CD4-positive, alpha-beta T cell treated with Interleukin-4 for 4 hours (primary cell): ENCODE measurements at places on chromosomes 13 and 19.

DNA sequence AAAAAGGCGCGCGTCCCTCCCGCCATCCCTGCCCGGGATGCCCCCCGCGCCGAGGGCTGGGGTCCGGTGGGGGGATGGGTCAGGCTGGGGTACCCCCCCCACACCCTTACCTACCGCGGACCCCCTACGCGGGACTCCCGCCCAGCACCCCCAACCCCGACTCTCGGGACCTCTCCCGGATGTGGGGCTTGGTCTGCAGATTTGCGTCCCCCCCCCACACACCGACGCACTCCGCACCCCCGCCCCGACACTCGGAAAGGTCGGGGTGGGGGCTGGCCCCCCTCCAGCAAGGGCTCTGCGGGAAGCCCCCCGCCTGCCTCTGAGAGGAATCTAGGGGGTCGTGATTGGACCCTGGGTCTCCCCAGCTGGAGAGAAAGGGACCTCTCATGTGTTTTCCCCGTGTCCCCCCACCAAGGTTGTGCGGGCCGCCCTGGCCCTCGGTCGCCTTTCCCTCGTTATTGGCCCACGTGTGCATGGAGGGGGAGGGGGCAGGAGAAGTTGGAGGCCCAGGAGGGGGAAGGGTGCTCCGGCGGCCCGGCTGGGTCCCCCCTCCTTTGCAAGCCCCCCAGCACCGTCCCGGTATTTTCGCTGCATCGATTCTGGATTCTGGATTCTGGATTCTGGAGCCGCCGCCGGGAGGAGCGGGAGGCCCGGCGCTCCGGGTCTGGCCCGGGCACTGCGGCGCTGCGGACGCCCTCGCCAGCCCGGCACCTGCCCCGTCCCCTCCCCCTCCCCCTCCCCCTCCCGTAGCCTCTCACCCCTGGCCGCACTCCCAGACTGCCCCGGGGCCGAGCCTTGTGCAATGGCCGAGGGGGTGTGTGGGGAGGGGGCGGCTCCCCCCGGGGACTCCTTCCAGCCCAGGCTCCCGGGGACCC is 607 bp downstream of the NFIC start:
- DNase-seq: no peak

GRCh38 chr13:72284791-72285190 is 417.8 kb upstream of the DACH1 start:
- no peak for DNase-seq

DNA sequence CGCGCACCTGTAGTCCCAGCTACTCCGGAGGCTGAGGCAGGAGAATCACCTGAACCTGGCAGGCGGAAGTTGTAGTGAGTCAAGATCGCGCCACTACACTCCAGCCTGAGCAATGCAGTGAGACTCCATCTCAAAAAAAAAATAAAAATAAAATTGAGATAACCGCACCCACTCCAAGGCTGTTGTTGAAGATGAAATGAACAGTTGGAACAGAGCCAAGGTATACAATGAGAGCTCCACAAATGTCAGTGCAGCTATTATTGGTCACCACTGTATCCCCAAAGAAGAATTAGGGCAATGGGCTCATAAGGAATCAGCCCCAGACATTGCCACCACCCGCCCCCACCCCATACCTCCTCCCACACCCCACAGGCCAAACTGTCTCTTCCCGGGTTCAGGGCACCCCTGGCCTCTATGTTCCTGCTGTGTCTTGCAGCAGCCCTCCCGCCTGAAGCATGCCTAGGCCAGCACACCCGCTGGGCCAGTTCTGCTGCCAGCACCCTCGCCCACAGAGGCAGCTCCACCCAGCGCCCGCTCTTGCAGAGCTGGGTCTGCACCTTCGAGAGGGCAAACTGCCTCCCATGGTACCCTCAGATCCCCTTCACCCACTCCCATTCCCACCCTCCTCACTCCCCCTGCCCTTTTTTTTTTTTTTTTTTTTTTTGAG is 3.5 kb upstream of the S1PR5 start:
- DNase-seq: no peak

DNA sequence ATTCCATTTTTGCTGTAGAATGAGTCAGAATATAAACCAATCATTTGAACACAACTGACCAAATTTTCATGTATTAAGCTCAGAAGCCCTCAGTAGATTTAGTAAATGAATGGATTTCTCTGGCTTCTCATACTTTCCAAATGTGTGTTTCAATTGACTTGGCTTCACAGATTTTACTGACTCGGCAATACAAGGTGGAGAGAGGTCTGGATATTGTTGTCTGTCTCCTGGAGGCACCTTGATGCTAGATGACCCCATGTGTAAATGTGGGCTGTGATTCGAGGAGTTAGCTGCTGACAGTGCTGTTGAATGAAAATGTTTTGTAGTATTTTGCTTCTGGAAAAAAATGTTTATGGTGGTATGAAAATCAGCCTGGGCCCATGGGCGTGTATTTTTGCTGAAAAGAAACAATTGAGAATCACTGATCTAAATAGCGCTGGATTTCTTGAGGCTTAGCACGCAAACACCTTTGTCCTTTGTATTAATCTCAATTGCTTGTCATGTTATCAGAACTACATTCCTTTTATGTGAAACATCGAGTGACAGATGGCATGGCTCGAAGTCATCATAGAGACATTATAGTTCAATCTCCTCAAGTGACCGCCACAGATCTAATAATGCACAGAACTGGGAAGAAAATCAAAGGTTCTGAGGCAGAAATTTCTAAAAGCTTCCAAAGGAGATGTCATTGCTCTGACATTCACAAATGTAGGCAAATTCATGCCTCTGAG is 41.2 kb upstream of the UBAC2 start:
- no peak for DNase-seq

- no peak for DNase-seq
Observed at GRCh38 chr19:2693492-2694160, 8.9 kb downstream of the GNG7 start.

DNA sequence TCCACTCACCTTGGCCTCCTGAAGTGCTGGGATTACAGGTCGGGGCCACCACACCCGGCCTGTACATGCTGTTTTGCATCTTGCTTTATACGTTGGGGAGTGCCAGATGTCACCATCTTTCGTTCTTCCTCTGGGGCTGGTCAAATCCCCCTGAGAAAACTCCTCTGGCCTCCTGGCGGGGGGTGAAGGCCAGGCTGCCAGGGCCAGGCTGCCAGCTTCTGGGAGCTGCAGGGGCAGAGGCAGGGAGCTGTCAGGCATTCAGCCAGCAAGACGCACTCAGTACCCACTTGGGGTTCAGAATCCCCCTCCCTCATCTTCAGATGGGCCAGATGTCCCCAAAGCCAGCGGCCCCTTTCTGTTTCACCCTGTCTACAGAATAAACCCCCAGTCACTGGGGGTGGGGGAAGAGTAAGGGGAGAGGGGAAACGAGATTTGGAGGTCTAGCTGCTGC is 16.1 kb downstream of the ZSWIM9 start:
- DNase-seq: no peak

DNA sequence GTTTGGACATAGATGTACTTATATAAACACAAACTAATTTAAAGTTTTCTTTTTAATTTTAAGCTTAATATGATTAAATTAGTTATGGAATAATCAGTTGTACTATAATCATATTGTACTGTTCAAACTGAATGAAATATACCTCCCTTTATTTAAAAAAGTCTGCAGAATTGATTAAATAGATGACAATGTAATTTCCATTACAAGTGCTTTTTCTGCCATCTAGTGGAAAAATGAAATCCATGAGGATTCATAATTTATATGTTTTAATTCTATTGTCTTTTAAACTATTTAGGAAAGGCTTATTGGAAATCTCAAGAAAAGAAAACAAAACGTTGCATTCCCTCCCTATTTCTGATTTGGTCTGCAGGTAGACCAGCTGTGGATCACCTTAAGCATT is 30.9 kb downstream of the MZT1 start:
- no peak for DNase-seq

DNA sequence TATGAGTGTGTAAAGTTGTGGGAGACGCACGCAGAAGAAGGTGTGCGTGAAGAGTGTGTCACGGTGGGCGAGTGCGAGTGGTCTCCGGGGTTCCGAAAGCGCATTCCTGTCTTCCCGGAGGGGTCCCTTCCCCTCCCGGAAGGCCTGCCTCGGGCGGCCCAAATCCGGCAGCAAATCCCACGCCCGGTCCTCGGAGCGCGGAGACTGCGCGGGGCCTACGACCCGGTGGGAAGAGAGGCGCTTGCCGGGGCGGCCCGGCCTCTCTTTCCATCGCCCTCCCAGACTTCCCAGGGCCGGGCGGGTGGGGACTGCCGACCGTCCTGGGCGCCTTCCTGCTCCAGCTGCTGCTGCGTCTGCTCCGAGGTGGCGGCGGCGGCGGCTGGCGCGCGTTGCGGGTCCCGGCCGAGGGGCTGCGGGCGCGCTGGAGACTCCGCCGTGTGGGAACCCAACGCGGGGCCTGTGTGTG is 2.1 kb downstream of the ZIC5 start:
- no peak for DNase-seq

DNA sequence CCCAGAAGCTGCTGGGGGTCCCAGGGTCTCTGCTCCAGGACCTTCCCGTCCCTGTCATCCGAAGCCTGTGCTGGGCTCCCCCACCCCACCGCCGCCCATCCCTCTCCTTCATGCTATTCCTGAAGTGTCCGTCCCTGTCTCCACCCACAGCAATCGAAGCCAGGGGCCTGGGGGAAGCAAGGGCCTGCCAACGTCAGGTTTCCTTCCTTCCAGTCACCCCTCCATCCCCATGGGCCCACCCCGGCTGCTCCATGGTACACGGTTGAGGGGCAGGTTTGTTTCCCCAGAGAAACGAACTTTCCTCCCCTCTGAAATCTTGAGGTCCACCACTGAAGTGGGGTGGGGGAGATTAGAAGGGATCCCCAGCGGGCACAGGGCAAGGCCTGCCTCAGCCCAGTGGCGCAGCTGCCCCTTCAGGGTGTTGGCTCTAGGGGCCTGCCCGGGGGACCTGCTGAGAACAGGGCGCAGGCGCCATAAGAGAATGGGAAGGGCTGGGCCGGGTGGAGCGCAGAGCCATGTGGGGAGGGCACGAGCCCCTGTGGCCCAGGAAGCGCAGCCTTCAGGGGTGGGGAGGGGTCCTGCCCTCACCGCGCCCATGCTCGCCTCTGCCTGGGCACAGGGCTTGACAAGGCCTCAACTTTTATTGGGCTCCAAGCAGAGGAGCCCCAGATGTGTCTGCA is 16.1 kb downstream of the CEBPG start:
- no peak for DNase-seq
